ENCODE measurements at places on chromosomes 7 and 10.

- DNase-seq = peak; percentile 11
Measured at GRCh38 chr10:84715911-84716310, 387.5 kb downstream of the CCSER2 start.

GRCh38 chr7:75879771-75880184, 944 bp downstream of the RHBDD2 start:
- DNase-seq = peak; percentile 59

GRCh38 chr7:132424821-132425724, 151.2 kb downstream of the PLXNA4 start:
- no peak for DNase-seq

GRCh38 chr7:158753900-158754299, 49.3 kb upstream of the NCAPG2 start:
- DNase-seq = no peak

GRCh38 chr10:129562487-129562886, 95.4 kb downstream of the MGMT start:
- no peak for DNase-seq

- no peak for DNase-seq
Measured at GRCh38 chr7:70797109-70797514, 334.8 kb upstream of the GALNT17 start.

- DNase-seq = no peak
Measured at GRCh38 chr7:122902751-122903495, 16.7 kb upstream of the CADPS2 start.

DNA sequence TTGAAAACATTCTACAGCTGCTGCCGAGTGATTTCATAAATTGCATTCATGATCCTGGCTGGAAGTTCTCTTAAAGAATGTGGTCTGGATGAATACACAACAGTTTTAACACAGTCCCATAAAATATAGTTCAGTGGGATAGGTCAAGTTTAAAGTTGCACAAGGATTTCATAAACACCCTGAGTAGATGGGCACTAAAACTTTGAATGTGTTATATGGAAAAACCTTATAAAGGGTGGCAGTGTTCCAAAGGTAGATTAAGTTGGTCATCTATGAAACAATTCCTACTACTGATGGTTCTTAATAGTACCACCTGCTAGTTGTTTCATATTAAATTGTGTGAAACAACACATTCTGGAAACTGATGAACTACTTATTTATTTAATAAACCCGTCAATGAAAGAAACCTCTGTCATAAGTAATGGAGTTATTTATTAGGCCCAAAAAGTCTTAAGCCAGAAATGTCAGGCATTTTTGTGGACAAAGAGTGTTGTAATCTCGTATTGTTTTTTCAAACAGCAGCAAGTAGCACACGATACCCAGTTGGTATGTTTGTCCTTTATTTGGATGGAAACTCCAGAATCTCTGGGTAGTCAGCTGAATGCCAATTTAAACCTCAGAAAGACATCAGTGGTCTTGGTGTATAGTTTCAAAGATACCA, 14.3 kb upstream of the RPA3 start:
- DNase-seq = no peak

DNA sequence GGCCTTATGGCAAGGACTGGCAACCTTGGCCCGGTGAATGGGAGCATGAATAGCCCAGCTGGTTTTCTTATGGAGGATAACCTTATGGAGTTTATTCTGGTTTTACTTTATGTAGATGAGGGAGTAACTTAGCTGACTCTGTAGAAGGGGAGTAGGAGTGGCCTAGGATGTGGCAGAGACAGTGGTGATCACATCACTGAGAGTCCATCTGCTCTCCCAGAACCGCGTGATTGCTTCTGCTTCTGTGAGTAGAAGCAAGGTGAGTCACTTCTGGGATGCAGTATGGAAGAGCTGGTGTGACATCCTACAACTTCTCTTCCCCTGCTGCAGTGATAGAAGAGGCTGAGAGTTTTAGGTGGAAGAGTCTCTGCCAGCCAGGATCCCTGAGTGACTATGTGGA, 129.2 kb downstream of the RPS24 start:
- no peak for DNase-seq

DNA sequence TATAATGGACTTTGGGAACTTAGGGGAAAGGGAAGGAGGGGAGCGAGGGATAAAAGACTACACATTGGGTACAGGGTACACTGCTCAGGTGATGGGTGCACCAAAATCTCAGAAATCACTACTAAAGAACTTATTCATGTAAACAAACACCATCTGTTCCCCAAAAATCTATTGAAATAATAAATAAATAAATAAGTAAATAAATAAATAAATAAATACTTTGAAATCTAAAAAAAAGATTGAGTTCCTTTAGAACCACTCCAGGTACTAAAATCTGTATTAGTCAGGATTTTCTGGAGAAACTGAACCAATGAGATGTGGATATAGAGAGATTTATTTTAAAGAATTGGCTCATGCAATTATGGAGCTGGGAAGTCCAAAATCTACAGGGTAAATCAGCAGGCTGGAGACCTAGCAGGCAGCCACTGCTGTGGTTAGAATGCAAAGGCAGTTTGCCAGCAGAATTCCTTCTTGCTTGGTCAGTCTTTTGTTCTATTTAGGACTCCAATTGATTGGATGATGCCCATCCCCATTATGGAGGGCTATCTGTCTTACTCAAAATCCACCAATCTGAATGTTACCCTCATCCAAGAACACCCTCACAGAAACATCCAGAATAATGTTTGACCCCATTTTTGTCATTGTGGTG, 8.9 kb downstream of the IGFBP1 start:
- DNase-seq = no peak

GRCh38 chr10:47402641-47403301, 18.7 kb upstream of the ZNF488 start:
- no peak for DNase-seq

DNA sequence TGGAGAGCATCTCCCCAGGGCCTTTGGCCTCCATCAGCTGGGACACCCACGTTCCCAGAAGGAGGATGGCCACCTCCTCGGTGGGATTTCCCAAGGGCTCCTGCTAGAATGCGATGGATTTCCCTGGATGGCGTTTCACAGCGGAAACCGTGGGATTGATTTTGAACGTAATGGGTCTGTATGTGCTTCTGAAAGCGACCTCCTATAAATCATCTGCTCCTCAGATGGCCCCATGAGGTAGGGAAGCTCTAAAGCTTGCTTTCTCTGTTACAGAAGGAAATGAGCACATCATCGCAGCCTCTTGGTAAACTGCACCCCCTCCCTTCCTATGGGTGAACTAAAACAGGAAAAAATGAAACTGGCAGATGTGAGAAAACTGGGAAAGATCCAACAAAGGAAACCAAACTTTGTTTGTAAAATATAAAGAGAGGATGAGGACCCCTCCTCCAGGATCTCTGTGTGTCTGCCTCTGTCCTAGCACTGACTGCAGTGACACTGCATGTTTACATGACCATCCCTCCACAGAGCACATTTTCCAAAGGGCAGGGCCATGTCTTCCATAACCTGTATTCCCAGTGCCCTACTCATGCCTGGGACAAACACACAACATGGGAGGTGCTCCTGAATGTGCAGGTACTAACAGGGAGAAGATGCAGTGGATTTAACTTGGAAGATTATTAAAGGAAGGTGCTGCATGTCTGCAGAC, 57.6 kb downstream of the LYZL1 start:
- no peak for DNase-seq

- DNase-seq = no peak
Measured at GRCh38 chr10:92124616-92125143, 166.2 kb downstream of the CPEB3 start.

DNA sequence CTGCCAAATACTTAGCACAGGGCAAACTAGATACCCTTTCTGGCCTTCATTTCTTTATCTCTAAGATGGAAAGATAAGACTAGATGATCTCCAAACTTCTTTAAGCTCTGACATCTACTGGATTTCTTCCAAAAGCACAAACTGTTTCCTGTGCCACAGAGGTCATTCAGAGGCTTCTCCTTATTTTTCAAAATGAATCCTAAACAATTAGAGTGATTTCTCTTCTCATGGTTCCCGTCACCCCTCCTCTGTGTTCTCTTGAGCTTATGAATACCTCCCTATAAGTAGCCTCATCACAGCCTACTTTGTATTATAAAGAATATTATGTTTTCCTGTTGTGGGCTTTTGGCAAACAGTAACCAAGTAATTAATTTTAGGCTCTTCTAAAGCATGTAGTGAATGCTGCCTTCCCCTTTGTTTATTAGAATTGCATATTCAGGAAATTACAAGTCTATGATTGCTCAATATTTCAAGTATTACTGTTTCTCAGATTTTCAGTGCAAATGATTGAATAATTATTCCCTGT, 179.5 kb downstream of the REEP3 start:
- DNase-seq = no peak

DNA sequence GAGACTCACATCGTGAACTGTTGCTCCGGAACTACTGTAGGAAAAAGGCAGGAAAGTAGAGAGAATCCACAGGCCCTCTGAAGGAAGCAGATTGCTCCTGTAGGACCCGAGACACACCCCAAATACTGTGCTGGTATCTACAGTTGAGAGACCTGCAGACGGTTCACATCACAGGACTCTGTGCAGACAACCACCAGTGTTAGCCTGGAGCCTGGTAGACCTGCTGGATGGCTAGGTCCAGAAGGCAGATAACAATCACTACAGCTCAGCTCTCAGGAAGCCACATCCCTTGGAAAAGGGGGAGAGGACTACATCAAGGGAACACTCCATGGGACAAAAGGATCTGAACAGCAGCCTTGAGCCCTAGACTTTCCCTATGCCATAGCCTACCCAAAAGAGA, 311.8 kb upstream of the PRKCQ start:
- no peak for DNase-seq

- DNase-seq = no peak
Measured at GRCh38 chr7:29922921-29923700, 66.5 kb downstream of the SCRN1 start.

- DNase-seq = no peak
Measured at GRCh38 chr10:21969326-21970287, 33.9 kb downstream of the DNAJC1 start.

DNA sequence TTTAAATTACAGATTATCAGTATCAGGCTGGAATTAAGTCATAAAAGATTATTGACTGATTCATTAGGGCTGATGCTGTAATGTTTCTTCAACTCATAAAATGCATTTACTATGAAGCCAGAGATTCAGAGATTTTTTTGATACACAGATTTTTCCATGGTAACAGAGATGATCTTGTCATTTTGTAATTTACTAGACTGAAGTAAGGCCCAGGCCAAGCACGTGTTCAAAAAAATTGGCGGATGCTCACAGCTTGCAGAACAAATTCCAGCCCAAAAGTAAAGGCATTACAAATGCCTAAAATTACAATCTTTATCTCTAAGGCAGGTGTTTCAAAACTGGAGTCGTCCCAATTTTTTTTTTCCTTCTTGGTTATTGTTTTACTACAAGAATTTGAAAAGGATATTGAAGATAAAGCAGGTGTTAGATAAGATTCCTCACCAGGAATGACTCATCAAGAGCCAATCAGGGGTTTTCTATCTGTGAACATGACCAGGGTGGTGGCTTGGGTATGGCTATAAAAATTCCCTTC, 78.4 kb upstream of the MEOX2 start:
- DNase-seq = no peak

DNA sequence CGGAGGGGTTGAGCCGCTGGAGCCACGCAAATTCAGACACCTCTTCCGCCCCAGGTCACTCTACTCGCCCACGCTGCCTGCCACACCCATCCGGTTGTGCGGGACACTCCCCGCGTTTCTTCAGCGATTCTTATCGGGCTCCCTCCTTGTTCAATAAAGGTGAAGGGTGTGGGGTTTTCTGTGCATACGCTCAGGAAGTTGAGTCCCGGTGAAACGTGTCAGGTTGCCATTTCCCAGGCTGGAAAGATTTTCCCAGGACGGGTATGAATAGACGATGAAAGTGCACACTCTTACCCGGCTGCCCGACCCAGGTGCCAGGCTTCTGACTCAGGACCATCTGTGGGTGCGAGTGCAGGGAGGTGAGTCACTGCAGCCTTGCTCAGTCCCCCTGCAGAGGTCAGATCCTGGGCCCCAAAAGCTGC, 22.0 kb downstream of the KLF6 start:
- no peak for DNase-seq

DNA sequence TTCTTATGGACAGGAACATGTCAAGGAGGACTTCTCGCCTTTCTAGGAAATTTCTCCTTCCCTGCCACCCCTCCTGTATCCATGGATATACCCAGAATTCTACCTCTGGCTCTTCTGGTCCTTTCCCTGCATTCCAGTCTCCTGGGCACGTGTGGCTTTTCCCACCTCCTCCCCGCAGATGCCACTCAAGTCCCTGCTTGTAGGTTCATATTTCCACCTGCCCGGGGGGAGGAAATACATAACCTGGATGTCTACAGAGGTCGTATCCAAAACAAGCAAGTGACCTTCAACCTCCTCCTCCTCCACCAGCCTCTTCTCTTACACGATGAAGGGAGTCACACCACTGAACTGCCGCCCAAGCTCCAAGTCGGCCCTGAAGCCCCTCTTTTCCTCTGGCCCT, 20.7 kb downstream of the FGFR2 start:
- no peak for DNase-seq

DNA sequence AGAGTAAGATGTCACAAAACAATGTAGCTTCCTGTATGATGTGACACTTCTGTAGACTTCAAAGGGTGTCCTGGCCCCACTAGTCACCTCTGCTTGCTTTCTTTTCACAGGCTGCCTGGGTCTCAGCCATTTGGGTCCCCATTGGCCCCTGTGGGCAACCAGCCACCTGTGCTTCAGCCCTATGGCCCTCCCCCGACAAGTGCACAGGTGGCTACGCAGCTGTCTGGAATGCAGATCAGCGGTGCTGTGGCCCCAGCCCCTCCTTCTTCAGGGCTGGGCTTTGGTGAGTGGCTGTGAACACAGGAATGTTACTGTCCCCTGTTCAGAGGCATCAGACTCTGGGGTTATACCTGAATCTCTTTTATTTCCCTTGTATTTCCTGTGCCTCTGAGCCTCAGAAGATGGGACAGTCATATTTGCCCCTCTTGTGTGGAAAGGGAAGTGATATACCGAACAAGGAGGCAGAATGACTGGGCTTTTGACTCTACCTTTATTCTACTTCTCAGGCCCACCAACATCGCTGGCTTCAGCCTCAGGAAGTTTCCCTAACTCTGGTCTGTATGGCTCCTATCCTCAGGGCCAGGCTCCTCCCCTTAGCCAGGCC, 15.4 kb downstream of the SEC24C start:
- peak; percentile 56 for DNase-seq

DNA sequence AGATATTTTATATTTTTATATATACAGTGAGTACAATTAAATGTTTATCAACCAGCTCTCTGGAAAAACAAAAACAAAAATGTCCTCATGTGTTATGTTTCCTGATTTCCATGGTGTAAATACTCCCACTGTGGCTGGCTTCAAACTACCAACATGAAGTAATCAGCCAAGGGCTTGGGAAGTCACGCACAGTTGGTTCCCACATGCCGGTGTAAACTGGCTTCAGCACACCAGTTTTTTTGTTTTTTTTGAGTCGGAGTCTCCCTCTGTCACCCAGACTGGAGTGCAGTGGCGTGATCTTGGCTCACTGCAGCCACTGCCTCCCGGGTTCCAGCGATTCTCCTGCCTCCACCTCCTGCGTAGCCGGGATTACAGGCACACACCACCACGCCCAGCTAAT, 11.8 kb downstream of the OSBPL3 start:
- DNase-seq = no peak

All from activated CD4-positive, alpha-beta T cell treated with anti-CD3 and anti-CD28 coated beads, Interleukin-2, Interleukin-4, amounts not matched to agents 100 ng/mL and 50 ng/mL, durations not matched to agents 16 hours and 8 hours (primary cell).